Esophagus squamous epithelium (tissue), 5 donors: ENCODE measurements at places on chromosomes 5 and 9. TPM values are rescaled to one million over a fixed set of nuclear protein-coding genes. Genes with fewer than 3 reads are reported as not detected.

Gene ARID3C
- total RNA-seq: not detected

Gene AGXT2
- total RNA-seq: not detected

Gene MYMK
- not detected for total RNA-seq

Gene IFNB1
- total RNA-seq: not detected

Gene CDKN2B
- total RNA-seq: 41.6 TPM

Gene CDH9
- total RNA-seq: not detected

Gene OR5C1
- not detected for total RNA-seq
